ENCODE measurements at places on chromosomes 11 and 22.
A peak's percentile ranks its signal among the peaks of the same experiment; 100 is the strongest.

DNA sequence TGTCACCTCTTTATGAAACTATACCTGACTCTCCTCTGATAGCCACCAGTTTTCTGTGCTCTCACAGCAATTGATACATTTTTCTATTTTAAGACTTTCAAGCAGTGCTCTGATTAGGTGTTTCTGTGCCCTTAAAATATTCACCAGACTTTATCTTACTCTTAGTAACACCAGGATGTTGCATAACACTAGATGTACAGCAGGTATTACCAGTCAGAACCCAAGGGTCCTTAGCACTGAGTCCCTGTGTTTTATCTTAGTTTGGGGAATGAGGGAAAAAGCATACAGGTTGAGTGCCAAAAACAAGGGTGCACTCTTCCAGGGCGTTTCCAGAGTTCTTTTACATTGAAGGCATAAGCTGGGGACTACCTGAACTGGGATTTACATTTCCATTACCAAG is 51.4 kb downstream of the COPB1 start:
- no peak for DNase-seq

DNA sequence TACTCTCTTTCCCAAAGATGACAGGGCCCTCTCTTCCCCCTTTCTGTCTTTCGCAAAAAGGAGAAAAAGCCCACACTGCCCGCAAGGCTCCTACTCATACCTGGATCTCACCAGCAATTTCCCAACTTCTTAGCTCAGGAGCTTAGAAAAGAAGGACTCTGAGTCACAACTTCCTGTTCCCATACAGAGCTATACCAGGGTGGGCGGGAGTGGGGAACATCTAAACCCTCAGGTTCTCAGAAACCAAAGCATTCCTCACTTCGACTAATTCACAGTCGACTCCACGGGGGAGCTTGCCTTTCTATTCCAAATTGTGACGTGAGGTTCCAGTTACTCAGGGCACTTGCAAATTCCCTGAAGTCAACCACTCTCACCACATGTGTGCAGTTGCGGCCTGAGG is 61.9 kb downstream of the MTNR1B start:
- DNase-seq = no peak

DNA sequence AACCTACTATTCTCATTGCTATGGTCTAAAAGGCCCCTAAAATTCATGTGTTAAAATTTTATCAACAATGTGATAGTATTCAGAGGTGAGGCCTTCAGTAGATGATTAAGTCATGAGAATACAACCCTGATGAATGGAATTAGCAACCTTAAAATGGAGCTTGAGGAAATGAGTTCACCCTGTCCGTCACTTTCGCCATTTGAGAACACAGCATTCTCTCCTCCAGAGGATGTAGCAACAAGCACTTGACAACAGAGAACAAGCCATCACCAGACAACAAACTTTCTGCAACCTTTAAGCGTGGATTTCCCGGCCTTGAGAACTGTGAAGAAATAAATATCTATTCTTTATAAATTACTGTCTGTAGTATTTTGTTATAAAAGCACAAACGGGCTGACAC is 197.0 kb downstream of the SBF2 start:
- no peak for DNase-seq

- no peak for DNase-seq
Observed at GRCh38 chr11:92101920-92102319, 122.7 kb upstream of the FAT3 start.

- no peak for DNase-seq
Observed at GRCh38 chr22:48057116-48057835, 1294.8 kb downstream of the TBC1D22A start.

GRCh38 chr11:6061475-6061874 is 30.9 kb upstream of the OR56A1 start:
- DNase-seq = no peak

- no peak for DNase-seq
Observed at GRCh38 chr22:33757041-33757801, 163.1 kb downstream of the LARGE1 start.

DNA sequence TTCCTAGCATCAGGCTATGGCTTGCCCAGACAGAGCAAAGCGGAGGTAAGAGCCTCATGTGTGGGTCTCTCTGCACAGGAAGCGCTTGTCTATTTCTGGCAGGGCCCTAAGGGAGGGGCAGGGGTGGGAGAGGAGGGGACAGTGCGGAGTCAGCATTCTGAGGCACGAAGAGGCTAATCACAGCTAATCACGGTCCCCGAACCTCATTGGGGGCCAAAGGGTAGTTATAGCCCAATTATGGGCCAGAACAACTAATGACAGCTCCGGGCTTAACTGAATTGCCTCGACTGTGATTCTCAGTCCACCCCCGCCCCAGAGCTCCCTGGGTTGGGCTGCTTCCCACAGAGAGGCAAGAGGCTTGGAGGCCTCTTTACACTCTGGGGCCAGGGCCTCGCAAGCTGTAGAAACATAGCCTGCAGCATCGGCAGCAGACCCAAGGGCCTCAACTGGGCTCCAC is 72.7 kb upstream of the PRDM11 start:
- DNase-seq = peak; percentile 86

DNA sequence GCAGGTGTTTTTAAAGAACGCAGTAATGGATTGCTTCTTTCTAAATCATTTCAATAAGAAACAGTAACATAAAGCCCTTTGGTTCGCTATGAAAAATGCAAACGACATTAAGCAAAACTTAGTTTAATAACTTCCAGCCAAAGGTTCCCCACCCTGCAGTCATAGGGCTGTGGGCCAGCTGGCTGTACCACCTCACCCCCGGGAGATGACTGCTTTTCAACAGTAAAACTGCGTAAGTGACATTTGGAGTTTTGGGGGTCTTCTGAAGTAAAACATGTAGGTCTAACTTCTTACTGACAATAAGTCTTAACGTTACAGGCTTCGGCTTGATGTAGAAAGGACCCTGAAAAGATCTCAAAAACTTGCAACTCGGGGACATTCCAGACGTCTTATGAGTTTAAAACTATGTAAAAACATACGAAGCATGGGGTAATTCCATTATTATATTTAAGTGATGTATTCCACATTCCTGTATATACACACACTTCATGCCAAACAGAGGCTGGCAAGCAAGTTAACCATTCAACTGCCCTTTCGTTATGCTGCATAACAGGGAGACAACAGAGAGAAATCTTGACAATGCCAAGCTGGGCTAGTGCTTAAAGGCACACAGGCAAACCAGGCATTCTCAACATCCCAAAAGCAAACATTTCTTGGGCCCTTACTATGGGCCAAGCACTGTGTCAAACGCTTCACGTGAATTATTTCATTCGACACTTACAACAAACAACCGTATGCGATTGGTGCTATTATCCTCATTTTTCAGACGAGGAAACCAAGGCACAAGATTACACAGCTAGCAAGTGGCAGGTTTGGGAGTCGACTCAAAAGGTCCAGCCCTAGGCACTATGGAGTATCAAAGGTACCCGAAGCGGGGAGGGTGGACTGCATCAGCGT is 1.2 kb downstream of the MRTFA start:
- DNase-seq = no peak

DNA sequence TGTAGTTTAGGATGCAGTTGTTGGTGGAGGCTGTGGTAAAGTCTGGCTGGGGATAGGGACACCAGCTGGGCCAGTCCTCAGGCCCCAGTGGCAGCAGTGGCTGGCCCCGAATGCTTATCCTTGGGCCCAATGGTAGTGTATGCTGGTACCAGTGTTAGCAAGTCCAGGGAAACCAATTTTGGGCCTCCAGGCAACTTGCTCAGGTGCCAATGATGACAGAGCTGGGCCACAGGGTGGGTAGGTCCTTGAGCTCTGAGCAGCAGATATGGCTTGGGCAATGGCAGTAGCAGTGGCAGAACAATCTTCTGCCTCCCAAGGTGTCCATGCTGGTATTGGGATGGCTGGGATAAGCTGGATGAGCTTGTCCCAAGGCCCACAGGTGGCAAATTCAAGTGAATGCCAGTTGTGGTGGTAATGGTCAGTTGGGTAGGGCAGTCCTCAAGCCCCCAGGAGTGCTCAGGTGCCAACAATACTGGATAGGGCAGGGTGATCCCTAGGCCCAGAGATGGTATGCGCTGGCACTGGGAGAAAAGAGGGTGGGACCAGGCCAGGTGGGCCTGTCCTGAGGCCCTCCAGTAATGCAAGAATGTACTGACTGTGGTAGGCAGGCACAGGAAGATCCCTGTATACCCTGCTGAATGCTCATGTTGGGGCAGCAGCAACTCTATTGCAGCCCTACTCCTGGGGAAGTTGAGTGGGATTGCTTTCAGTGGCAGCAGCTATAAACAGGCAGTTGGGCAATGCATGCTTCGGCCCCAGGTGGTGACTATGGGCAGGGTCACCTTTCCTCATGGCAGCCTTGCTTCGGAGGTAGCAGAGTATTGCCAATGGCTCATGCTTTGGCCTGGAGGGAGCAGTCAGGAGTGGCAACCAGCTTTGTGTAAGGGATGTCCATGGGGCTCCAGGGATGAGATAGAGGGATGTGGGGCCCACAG is 54.7 kb downstream of the KCNQ1OT1 start:
- DNase-seq = no peak

DNA sequence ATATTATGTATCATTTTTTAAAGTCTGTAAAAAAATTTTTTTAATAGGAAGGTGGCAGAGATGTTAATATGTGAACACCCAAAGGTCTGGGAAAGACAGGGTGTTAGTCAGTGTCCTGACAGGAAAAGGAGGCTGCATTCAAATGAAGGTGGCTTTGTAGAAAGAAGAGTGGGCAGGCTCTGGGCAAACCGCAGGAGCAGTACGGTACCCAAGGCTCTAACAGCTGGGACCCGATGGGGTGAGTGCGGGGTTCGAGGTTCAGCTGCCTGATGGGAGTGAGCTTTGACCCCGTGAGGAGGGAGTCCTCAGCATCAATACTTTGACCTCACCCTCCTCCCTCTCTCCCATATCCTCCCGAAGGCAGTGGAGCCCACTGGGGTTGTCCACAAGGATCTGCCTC is 142.5 kb downstream of the C11orf91 start:
- DNase-seq = no peak

GRCh38 chr11:33893711-33894397 is 2.0 kb upstream of the LMO2 start:
- peak; percentile 29 for DNase-seq

- DNase-seq = no peak
Observed at GRCh38 chr11:1732418-1733008, 17.9 kb downstream of the IFITM10 start.

DNA sequence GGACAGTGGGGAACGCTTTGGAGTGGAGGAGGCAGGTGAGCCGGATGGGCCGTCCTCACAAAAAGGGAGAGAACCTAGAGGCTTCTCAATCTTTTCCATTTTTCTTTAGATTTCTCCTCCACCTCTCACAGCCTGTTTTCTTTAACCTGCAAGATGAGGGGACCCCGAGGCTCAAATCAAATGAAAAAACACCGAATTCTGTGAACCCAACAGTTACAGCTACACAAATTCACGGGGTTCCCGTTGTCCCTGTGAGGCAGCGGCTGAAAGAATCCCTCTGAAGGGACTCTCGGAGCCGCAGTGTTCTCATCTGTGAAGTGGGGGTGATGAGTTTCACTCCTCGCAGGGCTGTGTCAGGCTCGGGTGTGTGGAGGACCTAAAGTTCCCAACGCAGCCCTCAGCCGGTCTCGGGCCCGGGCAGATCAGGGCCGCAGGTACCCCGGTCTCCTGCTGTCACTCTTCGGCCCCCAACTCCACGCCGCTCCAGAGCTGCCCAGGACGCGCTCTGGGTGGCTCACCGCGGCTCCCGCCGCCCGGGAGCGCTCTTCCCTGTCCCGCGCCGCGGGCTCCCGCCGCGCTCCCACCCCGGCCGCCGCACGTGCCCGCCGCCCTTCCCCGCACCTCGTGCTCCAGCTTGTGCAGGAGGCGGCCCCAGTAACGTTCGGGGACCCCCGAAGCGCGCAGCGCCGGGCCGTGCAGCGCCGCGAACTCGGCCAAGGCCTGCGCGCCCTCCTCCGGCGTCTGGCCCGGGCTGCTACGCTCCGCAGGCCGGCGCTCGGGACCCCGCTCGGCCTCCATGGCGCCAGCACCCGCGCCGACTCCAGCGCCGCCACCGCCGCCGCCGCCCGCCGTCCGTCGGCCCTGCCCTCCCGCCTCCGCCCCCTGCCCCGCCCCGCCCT is at the start of gene TTLL12:
Gene TTLL12, minus strand, starts transcription at position 863 of the 899 bp plus-strand sequence. Its CDS starts 65 bp downstream, at position 798.
- peak; percentile 74 for DNase-seq

GRCh38 chr11:19183646-19184045 is 18.1 kb downstream of the CSRP3 start:
- no peak for DNase-seq

GRCh38 chr11:8018484-8019313 is 31.6 kb downstream of the EIF3F start:
- DNase-seq = no peak

DNA sequence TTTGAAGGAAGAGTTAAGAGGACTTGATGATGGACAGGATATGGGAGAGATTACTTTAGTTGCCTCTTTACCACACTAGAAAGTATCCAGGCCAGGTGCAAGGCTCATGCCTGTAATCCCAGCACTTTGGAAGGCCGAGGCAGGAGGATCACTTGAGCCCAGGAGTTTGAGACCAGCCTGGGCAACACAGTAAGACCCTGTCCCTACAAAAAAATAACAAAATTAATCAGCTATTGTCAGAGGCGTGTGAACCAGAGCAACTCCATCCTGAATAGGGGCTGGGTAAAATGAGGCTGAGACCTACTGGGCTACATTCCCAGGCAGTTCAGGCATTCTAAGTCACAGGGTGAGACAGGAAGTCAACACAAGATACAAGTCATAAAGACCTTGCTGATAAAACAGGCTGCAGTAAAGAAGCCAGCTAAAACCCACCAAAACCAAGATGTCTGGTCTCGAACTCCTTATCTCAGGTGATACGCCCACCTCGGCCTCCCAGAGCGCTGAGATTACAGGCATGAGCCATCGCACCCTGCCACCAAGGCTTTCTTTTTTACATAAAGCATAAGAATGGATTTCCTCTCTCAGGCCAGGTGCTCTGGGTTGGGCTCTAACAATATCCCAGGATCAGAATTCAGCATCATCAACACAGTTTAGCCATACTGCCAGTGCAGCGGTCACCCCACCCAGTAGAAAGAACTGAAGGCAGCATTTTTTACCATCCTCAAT is 17.8 kb downstream of the PI4KA start:
- DNase-seq = no peak

- no peak for DNase-seq
Observed at GRCh38 chr22:19466126-19466716, 12.8 kb downstream of the UFD1 start.

GRCh38 chr11:131760091-131761061 is 390.0 kb downstream of the NTM start:
- no peak for DNase-seq

DNA sequence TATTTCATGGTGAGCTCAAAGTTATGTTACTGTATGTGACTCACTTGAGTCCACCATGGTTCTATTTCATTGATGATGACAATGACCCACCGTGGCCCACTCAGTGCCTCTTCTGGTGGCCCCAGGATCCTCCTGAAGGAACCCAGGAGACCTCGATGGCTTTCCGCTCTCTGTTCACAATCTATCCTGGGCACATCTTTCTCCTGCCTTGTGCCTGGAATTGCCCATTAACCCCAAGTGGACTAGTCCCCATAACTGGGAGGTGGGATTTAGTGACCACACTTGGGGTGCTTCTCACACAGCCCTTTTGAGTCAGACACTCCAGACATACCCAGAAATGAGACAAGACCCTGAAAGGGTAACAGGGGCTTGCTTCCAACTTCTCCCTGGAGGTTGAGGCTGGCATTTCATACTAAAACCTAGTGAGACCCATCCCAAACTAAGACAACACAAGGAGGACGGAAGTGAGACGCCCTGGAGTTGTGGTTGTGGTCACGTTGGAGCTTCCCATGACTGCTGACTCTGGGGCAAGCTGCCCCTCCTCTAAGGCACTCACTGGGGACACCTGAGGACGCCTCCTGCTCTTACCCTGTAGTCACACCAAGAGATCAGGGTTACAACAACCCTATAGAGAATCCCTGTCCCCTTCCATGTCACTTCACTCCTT is 22.1 kb downstream of the IGLL5 start:
- no peak for DNase-seq
